ENCODE measurements at places on chromosomes 1 and 21. TPM values are rescaled to one million over a fixed set of nuclear protein-coding genes. Genes with fewer than 3 reads are reported as not detected.

The KCNH1 gene
- not detected for total RNA-seq

The MOB3C gene
- 12.3 TPM for total RNA-seq

The C1QA gene
- not detected for total RNA-seq

The DAB1 gene
- not detected for total RNA-seq

The TGFBR3 gene
- total RNA-seq, result 3.6 TPM

The KRTAP23-1 gene
- not detected for total RNA-seq

The HSPA6 gene
- total RNA-seq, result 0.30 TPM

The KCNA3 gene
- not detected for total RNA-seq

The SPRR5 gene
- total RNA-seq, result not detected

The NCMAP gene
- total RNA-seq, result not detected

All from epithelial cell of umbilical artery (primary cell).